A549 treated with Hydrocortisone at 1 μM for 4 hours (cell line): ENCODE measurements at places on chromosomes 5 and 9. TPM values are rescaled to one million over a fixed set of nuclear protein-coding genes. Genes with fewer than 3 reads are reported as not detected.

The TLX3 gene
- not detected in 5 replicates for total RNA-seq

The MXD3 gene
- total RNA-seq = 11.9 to 20.1 TPM (median 18.7 TPM) in 5 replicates

The FANCC gene
- 10.2 to 13.9 TPM (median 12.0 TPM) in 5 replicates for total RNA-seq

The RCL1 gene
- 46.6 to 52.4 TPM (median 47.8 TPM) in 5 replicates for total RNA-seq

The PNPLA7 gene
- 0.54 to 0.80 TPM (median 0.71 TPM) in 5 replicates for total RNA-seq

The TAF11L10 gene
- total RNA-seq = not detected in 5 replicates

The CCDC180 gene
- 0.48 to 1.2 TPM (median 0.82 TPM) in 5 replicates for total RNA-seq

The CYLC2 gene
- not detected in 5 replicates for total RNA-seq

The PAEP gene
- total RNA-seq = 0.27 to 0.46 TPM (median 0.37 TPM) in 5 replicates

The IFNW1 gene
- not detected in 5 replicates for total RNA-seq

The MTX3 gene
- total RNA-seq = 4.6 to 7.5 TPM (median 5.7 TPM) in 5 replicates

The TPPP gene
- 6.4 to 7.4 TPM (median 7.2 TPM) in 5 replicates for total RNA-seq

The IGFBPL1 gene
- total RNA-seq = 2.1 to 2.9 TPM (median 2.4 TPM) in 5 replicates
